ENCODE measurements at places on chromosomes 5 and 9.

DNA sequence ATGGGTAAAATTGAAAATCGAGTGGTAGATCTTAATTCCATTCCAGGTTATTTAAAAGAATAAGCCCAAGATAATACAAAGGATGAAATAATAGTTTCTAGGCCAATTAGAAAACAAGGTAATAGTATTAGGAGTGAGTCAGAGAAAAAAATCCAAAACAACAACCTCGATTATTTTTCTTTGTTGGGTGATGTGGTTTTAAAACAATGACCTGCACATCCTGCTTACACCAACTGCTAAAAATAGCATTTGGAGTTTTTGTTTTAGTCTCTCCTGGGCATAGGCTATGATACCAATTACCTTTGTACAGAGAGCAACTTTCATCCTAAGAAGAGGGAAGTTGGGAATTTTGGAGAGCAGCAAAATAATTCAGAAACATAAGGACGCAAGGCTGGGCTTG is 101.7 kb upstream of the MYO10 start:
- no peak for DNase-seq

DNA sequence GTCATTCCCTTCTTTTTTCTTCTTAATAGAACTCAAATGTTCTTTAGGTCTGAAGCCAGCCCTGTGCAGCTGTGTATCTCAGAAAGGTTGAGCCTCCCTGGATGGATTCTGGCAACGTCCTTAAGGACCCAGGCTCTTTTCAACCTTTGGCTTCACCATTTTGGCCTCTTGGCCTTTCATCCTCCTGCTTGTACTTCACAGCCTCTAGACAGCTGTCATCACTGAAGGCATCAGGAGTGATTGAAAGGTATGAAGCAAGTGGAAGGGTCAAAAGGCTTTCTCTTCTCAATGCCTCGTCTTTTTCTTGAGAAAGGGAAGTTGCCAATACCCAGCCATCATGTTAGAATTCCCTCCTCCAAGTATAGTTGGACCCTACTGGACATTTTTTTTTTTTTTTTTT is 81.2 kb upstream of the RANBP3L start:
- no peak for DNase-seq

DNA sequence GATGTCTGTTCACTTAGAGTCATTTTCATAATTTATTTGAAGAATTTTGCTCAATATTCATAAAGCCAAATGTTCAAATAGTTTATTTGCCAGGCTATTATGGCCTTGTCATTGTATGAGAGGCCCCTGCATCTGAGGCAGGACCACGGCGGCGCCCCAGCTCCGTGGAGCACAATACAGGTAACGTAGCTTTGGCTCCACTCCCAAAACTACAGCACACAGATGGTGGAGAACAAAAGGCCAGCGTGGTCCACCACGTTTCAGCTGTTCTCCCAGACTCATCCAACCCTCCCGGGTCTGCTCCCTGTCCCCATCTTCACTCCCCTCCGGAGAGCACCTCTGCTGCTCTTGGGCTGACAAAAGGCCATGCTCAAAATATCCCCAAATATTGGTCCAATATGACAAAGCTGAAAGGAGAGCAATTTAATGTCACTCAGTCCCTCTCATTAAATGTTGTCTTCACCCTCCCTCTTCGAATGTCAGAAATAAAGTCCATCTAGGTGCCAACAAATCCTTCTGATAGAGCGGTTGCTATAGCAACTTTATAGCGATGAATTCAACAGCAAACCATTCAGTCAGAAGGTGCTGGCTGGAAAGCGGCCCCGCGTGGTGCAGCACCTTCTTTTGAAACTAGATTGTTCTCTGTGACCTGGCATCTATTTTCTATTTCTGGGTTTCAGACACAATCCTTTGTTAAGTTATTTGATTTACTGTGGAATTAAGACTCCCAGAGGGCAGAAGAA is 504.3 kb downstream of the ARHGEF28 start:
- no peak for DNase-seq

- DNase-seq = peak; percentile 95
These were observed 4.0 kb upstream of the TRAF2 start for GRCh38 chr9:136882109-136882946.

DNA sequence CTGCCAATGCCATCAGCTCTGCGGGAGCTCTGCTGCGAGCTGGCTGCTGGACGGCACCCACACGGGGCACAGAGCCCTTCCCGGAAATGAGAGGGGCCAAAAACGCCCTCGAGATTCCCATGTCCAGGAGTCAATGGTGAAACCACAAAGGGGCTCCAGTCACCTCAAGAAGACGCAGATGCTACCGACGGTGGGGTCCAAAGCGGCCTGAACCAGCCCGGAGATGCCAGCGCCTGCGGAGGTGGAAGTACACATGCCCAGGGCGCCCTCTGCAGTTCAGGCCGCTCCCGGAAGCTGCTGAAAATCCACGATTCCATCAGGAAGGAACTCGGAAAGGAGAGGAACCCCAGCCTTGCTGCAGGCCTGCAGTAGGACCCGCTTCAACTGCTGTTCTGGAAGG is 82.4 kb upstream of the SELENOP start:
- DNase-seq = no peak

DNA sequence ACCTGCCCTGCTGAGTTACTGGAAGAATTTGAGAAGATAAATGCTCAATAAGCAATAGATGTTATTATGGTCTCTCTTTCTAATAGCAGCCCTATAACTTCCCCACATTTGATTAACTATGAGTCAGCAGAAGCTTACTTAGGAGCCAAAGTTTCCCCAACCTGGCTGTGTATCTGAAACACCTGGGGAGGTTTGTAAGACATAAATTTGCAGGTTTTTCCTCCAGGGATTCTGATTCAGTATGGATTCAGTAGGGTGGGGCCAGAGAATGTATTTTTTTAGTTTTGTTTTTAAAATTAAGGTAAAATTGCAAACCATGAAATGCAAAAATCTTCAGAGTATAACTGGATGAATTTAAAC is 44.9 kb upstream of the GNPDA1 start:
- DNase-seq = no peak

DNA sequence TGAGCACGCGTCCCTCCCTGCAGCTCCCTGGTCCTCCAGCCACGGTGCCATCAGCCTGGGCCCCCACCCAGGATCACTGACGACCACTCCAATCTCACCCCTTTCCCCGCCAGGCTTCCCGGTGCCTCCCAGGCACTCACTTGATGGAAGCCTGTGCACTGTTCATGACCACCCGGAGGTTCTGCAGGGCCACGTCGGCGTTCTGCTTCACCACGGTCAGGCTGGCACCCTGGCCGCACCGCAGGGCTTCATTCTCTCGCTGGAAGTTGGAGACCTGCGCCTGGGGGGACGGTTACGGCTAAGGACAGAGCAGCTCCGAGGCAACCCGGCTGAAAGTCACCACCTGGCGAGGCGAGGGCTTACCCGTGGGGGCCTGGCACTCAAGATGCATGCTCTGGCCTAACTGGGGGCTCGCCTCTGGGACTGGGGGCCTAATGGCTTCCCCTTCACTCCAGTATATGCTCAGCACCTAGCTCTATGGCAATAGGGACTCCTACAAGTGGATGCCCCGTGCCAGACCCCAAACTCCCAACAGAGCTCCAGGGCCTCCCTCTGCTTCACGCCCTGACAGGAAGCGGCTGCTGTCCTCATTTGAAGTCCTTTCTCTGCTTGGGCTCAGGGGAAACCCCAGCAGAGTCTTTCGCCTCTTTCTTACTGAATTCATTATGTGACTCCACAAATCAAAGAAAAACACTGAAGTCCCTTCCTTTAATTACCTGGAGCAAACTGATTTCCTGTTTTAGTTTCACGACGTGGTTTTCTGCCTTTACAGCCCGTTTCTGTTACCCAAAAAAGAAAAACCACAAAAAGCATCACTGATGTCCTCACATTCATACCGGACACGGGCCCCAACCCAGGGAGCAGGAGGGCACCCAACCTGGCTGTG is 4.2 kb upstream of the SNAPC4 start:
- DNase-seq = no peak

GRCh38 chr9:85425153-85425611 is 316.6 kb downstream of the AGTPBP1 start:
- DNase-seq = peak; percentile 56

DNA sequence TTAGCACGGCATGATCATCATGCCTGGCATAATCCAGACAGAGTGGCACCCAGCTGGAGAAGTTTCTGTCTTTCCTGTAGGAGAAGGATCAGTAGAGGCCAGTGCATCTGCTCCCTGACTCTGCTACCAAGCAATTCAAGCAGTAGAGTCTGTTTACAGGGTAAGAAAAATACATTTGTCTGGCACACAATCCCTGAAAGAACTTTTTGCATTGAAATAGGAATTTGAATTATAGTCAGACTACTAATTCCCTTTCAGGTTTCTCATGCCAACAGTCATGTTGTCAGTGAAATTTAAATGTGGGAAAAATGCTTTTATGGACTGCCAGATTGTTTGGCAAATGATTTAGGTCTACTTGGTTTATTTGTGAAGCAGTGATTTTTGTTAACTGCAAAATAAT is 125.6 kb downstream of the RAB3C start:
- DNase-seq = no peak

- DNase-seq = no peak
These were observed 182.1 kb downstream of the RFX3 start for GRCh38 chr9:3343671-3344070.

DNA sequence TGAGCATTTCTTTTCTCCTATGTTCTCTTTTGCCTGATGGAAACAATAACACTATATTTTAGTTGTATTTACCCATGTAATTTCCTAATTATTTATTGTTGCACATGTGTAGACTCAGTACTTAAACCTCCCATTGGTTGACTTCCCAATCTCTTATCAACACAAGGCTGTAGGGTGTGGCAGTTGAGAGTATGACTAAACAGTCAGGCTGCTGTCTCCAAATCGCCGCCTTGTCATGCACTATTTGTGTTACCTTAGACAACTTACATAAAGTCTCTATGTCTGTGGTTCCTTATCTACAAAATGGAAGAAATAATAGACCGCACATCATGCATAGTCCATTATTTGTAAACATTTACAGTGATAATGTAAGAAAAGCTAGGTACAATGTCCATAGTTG is 68.9 kb upstream of the EFNA5 start:
- no peak for DNase-seq

DNA sequence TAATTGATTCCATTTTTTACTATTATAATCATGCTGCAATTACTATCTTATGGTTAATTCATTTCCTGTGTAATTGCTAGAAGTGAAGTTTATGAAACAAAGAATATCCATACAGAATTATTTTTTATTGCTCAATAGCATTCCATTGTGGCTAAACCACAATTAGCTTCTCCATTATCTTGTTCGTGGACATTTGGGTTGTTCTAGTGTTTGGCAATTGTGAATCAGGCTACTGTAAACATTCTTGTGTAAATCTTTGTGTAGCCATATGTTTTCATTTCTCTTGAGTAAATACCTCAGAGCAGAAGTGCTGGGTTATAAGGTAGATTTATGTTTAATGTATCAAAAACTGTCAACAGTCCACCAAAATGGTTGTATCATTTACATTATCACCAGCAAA is 341.1 kb downstream of the MAT2B start:
- peak; percentile 58 for DNase-seq

- no peak for DNase-seq
These were observed 431.6 kb downstream of the PRR16 start for GRCh38 chr5:120895660-120896059.

GRCh38 chr5:1055896-1056610 is 47.5 kb downstream of the NKD2 start:
- DNase-seq = no peak

- no peak for DNase-seq
These were observed 12.2 kb downstream of the VDAC1 start for GRCh38 chr5:133992429-133993155.

DNA sequence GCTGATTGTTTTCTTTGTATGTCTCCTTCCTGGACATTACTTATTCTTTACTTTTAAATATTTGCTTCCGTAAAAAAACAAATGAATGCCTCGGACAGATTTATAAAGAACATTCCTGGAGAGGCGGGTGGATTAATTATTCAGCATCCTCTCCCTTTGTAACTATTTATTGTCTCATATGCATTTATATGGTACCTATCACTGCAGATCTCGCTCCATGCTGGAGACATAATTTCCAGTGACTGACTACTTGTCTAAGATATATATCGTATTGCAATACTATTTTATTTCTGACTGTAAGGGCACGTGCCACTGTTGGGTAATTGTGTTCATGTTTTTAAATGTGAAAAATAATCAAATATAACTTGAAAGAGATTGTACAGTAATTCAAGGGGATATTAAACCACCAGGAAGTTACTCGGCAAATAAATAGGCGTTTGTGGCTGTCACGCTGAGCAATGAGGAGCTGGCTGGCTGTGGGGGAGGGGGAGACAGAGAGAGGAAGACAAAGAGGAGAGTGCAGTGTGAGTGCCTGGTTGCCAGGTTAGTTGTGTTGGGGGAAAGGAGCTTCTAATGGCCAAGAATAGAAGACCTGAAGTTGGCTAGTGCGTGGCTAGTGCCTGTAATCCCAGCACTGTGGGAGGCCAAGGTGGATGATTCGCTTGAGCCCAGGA is 131.8 kb upstream of the GABRP start:
- DNase-seq = no peak

- DNase-seq = no peak
These were observed 32.5 kb downstream of the S1PR3 start for GRCh38 chr9:89023740-89024139.

- peak; percentile 55 for DNase-seq
These were observed 75.9 kb downstream of the TRIO start for GRCh38 chr5:14218897-14219573.

DNA sequence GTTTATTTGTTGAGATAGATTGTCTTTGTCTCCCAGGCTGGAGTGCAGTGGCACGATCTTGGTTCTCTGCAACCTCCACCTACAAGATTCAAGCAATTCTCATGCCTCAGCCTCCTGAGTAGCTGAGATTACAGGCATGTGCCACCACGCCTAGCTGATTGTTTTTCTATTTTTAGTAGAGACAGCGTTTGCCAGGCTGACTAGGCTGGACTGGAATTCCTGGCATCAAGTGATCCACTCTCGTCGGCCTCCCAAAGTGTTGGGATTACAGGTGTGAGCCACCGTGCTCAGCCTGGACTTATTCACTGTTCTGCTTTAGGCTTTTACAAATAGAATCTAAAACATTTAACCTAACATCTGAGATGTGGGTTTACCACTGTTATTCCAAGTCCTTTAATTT is 91.3 kb downstream of the COMMD10 start:
- DNase-seq = no peak

GRCh38 chr9:68457803-68458202 is 82.9 kb downstream of the TMEM252 start:
- DNase-seq = peak; percentile 26

- peak; percentile 44 for DNase-seq
These were observed 79.4 kb downstream of the AUH start for GRCh38 chr9:91282292-91282691.

- no peak for DNase-seq
These were observed 14.4 kb downstream of the SH3PXD2B start for GRCh38 chr5:172439785-172440477.

- DNase-seq = peak; percentile 44
These were observed at the start of gene ADGRD2 for GRCh38 chr9:124450241-124450924. Gene ADGRD2 (plus strand): TSS chr9:124450451. CDS start chr9:124451667, 1,216 bp downstream.

DNA sequence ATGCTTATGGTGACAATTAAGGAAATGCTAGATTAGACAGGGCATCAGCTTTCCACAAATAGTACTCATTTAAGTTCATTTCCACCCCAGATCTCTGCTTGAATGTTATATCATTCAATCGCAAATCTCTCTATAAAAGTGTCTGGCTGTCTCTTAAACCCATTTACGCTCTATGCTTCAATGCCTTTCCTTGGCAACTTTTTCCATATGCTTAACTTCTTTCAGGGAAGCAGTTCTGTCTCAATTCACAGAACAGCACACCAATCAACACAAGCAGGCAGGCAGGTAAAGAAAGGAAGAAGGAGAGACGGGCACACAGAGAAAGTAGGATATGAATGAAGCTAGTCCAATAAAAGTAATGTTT is 243.1 kb downstream of the DENND1A start:
- DNase-seq = no peak
